ENCODE measurements at places on chromosomes 16 and 17.
A peak's percentile ranks its signal among the peaks of the same experiment; 100 is the strongest.

GRCh38 chr16:53925526-53925925 is 221.6 kb downstream of the FTO start:
- DNase-seq, result no peak

- DNase-seq, result no peak
These were observed 6.4 kb upstream of the MT1B start for GRCh38 chr16:56645311-56645710.

DNA sequence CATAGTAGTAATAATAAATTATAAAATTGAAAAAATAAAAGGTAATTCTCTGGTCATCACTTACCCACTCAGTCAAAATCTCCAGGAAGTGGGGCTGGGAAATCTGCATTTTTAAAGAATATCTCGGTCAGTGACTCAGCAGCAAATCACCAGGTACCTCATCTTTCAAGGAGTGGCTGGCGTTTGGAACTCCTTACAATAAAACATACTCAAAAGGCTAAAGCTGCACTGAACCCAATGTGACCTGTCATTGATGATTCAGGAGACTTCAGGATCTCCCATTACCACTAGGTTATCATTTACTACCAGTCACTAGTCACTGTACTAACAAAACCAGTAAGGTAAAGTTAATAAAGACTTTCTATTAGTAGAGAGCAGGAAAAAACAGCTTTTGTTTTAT is 21.5 kb upstream of the RFFL start:
- no peak for DNase-seq

- peak; percentile 71 for DNase-seq
These were observed 20.2 kb downstream of the CRISPLD2 start for GRCh38 chr16:84839956-84840355.

DNA sequence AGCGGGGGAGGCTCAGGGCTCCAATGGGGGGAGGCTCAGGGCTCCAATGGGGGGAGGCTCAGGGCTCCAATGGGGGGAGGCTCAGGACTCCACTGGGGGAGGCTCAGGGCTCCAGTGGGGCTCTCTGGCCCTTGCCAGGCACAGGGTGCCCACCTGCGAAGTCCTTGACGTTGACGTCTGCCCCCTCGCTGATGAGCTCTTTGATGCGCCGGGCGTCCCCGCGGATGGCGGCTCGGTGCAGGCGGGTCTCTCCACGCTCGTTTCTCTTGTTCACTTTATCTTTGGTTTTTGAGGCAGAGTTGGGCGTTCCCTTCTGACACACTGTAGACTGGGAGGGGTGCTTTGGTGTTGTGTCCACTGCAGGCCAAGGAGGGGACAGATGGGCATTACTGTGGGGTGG is 73.0 kb downstream of the ZNF778 start:
- no peak for DNase-seq

- DNase-seq, result no peak
These were observed 37.9 kb downstream of the AMFR start for GRCh38 chr16:56387396-56387795.

GRCh38 chr16:48536614-48537200 is 73.3 kb downstream of the N4BP1 start:
- peak; percentile 61 for DNase-seq

DNA sequence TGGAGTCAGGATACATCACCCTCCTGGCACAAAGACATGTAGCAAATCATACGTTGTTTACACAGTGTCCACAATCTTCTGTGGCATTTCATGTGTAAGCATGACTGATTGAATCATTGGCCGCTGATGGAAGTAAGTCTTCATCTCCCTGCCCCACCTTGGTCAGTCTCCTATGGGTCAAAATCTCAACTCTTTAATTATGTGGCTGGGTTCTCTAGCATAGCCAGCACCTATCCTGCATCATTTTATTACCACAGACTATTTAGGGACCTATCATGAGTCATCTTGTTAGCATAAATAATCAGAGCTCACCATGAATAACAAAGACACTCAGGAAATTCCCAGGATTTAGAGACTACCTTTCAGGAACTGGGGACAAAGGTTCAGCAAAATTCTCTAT is 15.9 kb downstream of the TANC2 start:
- no peak for DNase-seq

DNA sequence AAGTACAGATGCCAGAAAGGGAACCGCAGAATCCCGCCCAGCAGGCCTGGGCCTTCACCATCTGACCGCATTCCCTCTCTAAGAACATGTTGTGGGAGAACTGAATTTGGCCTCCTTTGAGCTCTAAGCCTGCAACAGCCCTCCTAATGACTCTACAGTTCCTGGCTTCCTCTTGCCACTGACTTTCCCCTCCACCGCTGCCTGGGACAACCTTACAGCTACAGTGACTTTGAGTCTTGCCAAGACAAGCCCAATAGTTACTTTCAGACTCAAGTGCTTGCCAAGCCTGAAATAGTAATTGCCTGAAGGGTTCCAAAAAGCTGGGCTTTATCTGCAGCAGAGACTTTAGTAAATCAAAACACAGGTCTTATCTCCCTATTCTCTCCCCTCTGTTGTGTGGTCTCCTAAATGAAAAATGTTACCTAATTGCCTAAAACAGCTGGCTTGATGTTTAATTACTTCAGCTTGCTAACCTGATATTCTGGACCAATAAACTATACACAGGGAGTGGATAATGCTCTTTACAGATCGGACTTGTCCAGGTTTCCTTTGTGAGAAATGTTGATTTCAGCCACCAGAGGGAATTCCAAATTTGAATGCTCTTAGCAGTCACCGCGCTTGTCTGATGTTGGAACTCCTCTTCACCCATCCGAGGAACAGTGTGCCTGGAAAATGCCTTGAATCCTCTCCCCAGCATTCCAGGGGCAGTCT is 85.1 kb upstream of the TBX2 start:
- peak; percentile 88 for DNase-seq

- DNase-seq, result peak; percentile 68
These were observed 166.8 kb upstream of the TBX2 start for GRCh38 chr17:61232871-61233270.

DNA sequence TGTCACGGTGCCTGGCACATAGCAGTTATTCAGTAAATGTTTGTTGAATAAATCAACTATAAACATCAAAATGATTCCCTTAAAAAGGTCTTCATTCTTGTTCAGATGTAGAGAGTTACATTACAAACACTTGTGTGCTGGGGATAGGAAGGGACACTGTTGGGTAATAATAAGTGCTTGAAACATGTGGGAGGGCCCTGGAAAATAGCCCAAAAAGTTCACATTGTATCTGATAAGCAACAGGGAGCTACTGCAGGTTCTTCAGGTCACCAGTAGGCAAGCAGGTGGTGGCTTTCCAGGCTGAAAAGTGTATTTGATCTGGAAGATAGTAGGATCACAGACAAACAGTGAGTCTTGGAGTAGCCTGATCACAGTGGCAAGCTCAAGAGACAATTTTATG is 19.0 kb upstream of the ZNF652 start:
- DNase-seq, result no peak

DNA sequence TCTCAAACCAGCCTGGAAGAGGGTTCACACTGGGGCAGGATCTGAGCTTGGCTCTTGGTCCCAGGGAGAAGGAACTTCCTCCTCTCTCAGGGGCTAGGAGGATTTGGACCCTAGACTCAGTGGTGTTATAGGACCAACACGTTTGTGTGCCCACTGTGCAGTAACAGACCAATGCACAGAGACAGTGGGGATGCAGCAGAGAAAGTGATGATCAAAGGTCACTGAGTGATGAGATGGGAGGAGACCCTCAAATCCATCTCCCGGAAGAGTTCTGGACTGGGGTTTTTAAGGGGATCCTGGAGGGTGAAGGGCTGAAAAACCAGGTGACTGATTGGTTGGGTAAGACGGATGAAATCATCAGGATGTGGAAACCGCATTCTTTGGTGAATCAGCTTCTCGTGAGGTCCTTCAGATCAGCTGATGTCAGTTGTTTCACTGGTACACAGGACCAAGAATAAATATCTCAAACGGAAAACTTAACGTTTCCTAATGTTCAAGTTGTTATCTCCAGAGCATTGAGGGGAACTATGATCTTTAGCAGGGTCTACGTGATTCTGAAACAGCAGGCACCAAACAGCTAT is 3.3 kb upstream of the VAC14 start:
- DNase-seq, result peak; percentile 98

GRCh38 chr17:73256220-73256619 is 5.5 kb downstream of the CPSF4L start:
- DNase-seq, result no peak

GRCh38 chr17:7737601-7738000 is 20.1 kb downstream of the DNAH2 start:
- no peak for DNase-seq

DNA sequence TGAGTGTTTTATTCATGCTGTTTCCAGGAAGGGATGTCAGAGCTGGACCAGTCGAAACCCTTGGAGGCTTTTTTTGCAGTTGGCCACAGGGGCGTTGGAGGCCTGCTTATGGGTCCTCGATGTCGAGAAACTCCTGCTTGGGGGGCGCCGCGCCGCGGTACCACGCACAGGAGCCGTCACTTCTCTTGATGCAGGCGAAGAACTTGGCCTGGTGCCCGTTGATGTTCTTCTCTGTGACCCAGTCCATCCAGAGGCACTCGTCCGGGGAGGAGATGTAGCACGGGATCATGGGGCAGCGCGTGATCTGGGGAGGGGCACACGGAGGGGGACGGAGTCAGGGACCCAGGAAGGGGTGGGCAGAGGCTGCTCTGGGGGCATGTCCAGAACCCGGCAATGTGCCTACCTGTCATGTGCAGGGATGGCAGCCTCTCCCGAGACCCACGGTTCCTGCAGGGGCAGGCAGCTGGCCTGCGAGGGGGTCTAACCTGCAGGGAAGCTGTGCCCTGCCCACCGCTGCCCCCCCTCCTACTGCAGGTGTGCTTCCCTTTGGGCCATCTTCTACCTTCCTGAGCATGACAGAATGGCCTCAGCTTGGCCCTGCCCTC is 15.0 kb upstream of the USP36 start:
- no peak for DNase-seq

DNA sequence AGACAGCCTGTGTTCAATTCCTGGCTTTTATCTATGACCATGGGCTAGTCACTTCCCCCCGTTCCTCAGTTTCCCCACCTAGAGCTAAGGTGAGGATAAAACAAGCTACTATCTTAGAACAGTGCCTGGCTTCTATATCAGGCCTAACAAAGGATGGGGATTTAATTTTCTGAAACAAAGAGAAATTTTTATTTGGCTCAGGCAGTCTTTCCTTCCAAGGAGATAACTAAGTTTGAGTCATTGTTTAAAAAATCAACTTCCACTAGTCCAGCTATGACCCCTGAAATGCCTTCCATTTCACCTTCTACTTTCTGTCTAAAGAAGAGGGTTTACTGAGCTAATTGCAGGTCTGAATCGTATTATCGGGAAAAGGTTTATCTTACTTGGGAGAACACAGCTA is 99.0 kb downstream of the CMIP start:
- DNase-seq, result no peak

DNA sequence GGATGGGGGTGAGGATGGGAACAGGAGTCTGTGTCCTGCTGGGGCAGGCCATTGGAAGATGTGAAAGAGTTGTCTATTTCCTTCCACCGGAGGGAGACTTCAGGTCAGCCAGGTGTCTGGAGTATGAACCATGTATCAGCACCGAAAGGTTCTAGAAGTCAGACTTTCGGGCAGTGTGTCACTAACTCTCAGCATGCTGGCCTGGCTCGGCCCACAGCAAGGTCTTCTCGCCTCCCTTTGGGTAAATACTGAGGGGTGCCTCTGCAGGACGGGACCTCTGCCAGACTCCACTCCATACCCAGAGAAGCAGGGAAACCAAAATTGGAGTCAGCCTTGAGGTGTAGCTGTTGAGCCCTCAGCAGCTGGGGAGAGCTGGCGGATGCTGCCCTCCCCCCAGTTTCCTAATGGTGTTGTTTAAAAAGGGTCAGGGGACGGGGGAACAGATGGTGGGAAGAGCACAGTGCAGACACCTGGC is 507 bp downstream of the CIITA start:
- no peak for DNase-seq

DNA sequence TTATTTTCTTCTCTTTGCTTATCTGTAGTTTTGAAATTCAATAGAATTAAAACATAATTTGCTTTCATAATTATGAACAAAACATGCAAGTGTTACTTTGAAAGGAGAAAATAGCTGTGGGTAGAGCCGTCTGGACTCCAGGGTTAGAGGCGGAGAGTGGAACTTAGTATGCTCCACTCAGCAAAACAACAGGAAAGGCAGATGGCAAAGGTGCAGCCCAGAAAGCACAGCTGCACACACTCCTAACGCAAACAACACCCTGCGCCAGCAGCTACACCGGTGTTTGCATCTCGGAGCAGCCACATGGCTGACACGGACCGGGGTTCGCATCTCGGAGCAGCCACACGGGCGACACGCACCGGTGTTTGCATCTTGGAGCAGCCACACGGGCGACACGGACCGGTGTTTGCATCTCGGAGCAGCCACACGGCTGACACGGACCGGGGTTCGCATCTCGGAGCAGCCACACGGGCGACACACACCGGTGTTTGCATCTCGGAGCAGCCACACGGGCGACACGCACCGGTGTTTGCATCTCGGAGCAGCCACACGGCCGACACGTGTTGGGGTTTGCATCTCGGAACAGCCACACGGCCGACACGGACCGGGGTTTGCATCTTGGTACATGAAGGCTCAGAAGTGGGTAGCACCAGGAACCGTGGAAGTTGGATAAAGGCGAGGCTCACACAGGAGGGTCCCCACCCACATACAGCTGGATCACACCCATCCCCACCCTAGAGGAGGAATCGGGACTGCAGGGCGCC is 12.2 kb upstream of the CAPN15 start:
- no peak for DNase-seq

DNA sequence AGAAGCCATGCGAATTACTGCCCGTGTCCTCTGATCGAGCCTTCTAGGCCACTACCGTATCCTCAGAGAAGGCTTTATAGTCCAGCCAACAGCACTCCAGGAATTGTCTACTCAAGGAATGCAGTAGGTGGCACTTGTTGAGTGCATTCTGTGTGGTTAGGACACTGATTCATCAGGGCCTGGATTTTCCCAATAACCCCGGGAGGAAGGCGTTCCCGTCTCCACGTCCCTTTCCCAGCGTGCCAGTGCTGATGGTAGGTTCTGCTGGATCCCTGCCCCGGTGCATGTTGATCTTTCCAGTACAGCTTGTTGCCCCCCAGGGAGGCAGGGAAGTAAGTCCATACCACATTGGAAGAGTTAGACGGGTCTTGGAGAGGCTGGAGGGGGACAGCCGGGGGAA is 122.2 kb downstream of the RPTOR start:
- DNase-seq, result no peak

DNA sequence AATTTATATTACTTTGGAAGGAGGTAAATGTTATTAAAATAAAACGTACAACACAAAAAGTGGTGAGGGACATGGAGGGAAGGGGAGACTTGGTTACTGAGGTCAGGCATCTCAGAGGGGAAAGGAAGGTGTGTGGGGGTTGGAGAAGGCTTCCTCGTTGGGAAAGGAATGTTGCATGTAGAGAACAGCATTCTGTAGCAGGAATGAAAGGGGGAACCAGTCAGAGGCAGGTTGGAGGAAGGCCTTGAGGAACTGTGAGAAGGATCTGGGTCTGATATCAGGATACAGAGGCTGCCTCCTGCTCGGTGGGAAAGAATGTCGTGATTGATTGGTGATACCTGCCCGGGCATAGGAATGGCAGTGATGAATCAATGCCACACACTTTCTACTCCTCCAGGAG is 103.3 kb upstream of the ZFHX3 start:
- no peak for DNase-seq

All from cardiac fibroblast (primary cell).